GF-D8 (cell line): ENCODE measurements at places on chromosomes 1 and 21.
A peak's percentile ranks its signal among the peaks of the same experiment; 100 is the strongest.

DNA sequence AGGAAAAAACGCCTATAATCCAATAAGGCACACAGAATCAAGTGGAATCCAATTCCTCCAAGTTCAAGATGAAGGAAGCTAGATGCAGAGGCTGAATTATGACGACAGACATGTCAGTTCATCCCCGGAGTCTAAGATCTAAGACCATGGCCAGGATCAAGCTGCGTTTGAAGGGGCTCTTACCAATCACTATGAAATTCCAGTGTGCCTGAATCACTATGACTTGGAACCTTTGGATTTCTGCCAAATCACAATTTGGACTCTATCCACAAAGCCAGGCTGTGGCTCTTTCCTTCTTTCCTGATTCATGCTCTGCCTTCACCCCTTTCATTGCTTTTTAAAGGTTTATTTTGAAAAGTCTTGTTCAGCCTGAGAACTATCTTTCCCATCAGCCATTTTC is 17.1 kb downstream of the OLIG2 start:
- DNase-seq, result no peak

- DNase-seq, result no peak
Observed at GRCh38 chr1:242784807-242785206, 260.3 kb upstream of the PLD5 start.

GRCh38 chr1:17612831-17613230 is 73.3 kb downstream of the ARHGEF10L start:
- DNase-seq, result no peak

DNA sequence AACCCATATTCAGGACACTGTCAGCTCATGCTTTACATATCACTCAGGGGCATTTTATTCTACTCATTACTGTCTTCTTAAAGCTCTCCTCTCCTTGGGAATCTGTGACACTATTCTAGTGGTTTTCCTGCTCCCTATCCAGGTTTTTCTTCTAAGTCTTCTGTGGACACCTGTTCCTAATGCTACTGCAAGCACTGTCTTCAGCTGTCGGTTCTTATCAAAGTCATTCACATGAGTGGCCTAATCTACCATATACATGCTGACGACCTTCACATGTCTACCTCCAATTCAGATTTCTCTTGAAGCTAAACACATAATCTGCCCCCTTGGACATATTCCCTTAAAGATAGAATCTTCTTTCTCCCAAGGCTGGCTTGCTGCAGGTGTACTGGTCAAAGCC is 39.8 kb upstream of the PRRX1 start:
- DNase-seq, result no peak

DNA sequence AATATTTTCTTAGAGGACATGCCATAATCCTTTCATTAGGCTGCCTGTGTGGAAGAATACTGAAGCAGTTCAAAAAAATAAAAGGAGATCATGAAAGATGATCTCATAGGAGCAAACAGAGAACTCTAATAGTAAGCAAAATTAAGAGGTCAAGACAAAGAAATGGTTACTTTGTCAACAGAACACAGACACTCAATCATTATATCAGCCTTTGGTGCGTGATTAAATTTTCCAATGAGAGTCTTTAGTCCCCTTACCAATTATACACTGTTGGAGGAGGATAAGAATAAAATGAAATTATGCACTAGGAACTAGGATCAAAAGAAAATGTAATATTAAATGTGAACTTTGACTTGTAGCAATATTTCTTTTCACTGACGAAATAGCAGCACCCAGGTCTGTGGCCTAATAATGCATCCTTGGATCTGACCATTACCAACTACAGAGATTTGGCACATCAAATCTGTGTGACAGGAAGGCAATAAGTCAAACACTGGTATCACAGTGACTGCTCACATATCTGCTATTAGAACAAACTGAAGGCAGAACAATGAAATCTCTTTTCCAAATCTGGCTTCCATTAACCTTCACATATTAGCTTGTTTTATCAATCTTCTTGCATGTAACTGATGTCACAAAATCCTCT is 1812.9 kb downstream of the PLA2G4A start:
- no peak for DNase-seq

- DNase-seq, result no peak
Observed at GRCh38 chr1:64962441-64962840, 3.9 kb downstream of the JAK1 start.

- peak; percentile 43 for DNase-seq
Observed at GRCh38 chr1:107883562-107883961, 81.4 kb downstream of the VAV3 start.

DNA sequence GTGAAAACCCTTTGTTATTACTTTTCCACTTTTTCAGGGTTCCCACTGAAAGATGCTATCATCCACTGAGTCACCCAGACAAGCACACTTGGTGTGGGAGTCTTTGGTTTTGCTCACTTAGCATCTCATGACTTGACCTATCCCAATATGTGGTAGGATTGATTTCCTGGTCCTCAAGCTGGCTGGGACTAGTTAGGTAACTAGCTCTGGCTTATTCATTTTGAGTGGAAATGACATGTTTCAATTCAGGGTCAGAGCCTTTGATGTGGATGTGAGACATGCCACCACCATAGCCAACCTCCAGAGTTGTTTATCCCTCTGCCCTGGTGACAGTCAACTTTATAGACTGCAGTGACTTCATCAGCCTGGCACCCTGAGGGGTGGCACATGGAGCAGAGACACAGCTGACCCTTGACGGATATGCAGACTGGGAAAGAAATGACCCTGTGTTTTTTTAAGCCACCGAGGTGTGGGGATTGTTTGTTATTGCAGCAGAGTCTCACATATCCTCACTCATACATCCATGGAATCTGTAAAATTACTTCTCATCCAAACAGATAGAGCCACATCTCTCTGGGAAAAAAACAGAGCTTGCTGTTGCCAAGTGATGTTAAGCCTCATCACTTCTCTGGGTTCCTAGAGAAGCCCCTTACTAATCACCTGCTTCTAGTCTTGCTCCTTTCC is 699.9 kb downstream of the MATN1 start:
- no peak for DNase-seq

DNA sequence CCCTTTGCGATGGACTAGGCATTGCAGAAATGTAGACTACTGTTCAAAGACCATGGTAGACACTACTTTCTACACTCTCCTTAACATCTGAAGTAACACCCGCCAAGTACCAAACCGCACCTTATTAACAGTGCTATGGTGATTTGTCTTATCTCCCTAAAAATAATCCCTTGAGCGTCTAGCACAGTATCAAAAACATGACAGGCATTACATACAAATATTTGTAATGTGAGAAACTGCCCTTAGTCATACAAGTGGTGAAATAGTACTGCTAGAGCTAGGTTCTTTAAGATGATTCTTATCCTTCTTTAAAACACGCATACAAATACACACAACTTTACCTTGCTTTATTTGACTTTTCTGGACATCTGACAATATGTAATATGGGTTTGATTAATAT is 27.2 kb downstream of the PUM1 start:
- DNase-seq, result no peak

GRCh38 chr1:219143735-219144134 is 29.9 kb upstream of the LYPLAL1 start:
- DNase-seq, result no peak

DNA sequence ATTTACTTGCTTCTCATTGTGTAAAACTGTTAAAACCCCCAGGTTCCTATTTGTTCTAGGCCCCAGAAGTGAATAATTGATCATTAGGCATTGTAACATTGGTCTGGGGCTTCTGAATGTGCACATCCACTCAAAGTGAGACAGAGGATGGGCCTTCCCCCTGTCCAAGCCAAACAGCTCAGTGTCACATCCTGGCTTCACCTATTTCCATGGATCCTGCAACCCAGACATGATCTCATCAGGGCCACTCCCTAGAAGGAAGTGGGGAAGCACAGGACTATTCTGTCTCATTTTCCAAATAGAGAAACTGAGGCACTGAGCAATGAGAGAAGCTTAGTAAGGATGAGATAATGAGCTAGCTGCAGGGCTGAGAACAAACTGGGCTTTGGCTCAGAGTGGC is 47.4 kb upstream of the TSPAN2 start:
- DNase-seq, result no peak
